ENCODE measurements at places on chromosomes 4 and X.

DNA sequence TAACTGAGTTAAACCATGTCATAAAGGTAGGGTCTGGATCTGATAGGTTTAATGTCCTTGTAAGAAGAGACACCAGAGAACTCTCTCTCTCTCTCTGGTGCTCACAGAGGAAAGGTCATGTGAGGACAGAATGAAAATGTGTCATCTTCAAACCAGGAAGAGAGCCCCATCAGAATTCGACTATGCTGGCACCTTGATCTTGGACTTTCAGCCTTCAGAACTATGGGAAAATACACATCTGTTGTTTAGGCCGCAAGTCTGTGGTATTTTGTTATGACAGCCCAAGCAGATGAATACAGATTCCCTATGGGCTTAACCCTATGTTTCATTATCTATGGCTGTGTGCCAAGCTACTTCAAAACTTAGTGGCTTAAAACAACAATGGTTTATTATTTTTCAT is 105.5 kb upstream of the DDIT4L start:
- DNase-seq: no peak

DNA sequence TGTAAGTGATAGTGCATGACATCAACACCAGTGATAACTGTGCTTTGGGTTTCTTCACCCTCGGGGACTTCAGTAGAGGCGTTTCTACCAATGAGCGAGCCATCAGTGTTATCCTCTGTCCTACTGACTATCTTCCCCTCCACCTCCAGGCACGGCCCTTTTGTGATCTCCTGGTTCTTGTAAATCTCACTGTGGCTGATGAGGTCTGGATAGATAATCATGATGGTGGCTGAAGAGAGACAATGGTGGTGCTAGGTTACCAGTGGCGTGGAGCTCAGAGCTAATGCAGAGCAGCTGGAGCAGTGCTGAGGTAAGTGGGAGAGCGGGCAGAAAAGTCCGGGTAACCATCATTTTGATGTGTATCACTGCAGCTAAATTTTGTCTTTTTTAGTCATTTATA is 816.6 kb downstream of the GLUD2 start:
- no peak for DNase-seq

DNA sequence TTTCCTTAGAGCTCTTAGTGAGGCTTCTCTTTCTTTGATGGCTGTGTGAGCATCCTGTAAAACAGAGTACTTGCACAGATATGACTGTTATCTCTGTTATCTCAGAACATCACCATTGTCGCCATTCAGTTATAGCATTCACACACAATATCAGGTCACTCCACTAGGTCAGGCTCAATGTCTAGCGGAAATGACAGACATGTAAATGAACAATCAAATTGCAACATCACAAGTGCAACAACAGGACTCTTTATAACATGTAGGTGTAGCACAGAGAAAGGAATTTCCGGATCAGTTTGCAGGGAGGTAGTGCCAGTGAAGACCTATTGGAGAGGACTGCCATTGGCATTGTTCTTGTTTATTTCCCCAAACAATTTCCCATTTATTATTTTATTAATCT is 43.2 kb upstream of the IGSF1 start:
- no peak for DNase-seq

DNA sequence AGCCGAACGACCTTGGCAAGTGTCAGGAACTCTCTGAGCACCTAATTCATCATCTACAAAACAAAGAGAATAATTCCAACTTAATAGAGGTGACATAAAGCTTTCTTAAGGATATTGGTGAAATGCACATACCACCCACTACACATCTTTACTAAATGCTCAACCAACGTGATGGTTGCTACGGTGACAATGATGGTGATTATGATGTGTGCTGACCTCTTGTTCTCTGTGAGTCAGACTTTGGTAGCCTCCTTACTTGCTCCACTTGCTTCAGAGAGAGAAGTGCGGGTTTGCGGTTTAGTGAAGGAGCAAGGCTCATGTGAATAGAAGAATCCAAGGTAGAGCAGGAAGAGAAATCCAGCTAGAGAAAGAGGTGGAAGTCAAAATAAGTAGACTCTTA is 52.8 kb upstream of the CLNK start:
- DNase-seq: no peak

DNA sequence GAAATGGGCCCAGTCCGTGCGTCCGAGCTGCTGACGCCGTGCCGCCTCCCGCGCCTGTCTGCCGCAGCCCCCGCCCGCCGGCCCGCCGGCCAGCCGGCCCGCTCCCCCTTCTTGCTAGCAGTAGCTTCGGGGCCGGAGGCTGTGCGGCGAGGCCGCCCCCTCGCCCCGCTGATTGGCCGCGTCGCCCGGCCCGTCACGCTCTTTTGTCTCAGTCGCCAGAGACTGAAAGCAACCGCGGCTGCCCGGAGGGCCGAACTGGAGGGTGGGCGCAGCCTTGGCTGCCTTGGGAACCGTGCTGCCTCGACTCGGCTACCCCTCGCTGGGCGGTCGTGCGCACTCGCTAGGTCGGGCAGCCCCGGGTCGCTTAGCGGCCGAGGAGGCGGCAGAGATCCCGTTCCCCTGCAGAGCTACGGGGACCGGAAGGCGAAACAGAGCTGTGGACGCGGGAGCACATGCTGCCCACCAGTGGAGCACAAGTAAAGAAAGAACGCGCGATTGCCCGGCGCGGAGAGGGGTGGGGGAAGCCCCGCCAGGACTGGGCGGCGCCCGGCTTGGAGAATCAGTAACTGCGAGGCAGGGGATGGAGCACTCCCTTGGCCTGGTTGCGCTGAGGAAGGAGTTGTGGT is at the start of gene ZCCHC18:
TSS of gene ZCCHC18 (plus strand) at position 198 of the 626 bp plus-strand sequence. CDS start 1,589 bp downstream, outside the sequence.
- peak; percentile 11 for DNase-seq

- peak; percentile 74 for DNase-seq
These were observed 4.6 kb upstream of the MAD2L1 start for GRCh38 chr4:120071192-120071795.

- no peak for DNase-seq
These were observed 115.0 kb downstream of the TRIML1 start for GRCh38 chr4:188254211-188254610.

DNA sequence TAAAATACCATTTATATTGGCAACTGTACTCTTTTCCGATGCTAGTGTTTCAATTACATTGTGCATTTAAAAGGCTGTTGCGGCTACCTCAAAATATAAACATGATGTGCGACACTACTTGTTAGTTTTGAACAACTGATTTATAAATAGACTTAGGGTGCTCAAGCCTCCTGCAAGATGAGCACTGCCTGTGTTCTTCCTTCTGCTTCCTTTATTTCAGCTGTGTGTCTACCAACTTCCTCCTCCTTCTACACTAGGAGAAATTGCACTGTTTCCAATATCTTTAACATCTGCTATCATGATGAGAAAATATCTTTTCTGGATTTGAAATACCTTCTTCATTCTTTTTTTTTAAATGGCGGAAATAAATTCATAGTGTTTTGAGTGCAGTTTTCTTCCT is 24.0 kb downstream of the TET2 start:
- DNase-seq: no peak

GRCh38 chr4:24928708-24929107 is 15.9 kb upstream of the CCDC149 start:
- no peak for DNase-seq

- no peak for DNase-seq
These were observed 11.3 kb downstream of the YTHDC1 start for GRCh38 chr4:68338625-68339024.

- no peak for DNase-seq
These were observed 204.7 kb downstream of the PACRGL start for GRCh38 chr4:20904966-20905365.

GRCh38 chrX:17788439-17788838 is 51.1 kb downstream of the SCML1 start:
- no peak for DNase-seq

DNA sequence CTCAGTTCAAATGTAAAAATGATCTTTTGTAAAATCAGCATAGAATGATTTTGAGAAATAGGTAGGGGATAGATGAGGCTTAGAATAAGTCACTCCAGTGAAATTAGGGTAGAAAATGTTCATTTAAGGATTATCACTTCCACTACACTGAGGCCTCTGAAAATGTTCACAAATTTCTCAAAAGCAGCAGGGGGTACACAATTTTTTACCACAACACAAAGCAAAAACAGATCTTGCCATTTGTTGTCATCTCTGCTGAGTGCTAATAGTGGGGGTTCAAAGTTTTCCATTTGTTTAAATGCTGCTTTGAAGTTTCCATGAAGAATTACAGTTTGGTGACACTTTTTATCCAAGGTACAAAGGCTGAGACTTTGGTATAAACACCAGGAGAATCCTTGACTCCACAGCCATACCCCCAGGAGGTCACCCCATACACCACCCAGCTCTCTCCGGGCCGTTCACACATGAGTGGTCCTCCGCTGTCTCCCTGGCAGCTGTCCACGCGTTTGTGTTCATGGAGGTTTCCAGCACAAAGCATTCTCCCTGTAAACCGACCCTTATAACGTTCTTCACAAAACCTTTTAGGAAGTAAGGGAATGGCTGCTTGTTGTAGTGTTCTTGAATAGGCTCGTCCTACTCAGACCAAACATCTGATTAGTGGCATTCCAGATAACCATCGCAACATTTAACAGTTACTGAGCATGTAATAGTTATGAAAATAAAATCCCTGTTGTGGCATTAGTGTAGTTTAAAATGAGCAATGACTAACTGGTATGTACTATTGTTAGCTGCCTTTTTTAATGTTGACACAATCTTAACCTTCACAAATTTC is 71.0 kb downstream of the PRSS12 start:
- no peak for DNase-seq

DNA sequence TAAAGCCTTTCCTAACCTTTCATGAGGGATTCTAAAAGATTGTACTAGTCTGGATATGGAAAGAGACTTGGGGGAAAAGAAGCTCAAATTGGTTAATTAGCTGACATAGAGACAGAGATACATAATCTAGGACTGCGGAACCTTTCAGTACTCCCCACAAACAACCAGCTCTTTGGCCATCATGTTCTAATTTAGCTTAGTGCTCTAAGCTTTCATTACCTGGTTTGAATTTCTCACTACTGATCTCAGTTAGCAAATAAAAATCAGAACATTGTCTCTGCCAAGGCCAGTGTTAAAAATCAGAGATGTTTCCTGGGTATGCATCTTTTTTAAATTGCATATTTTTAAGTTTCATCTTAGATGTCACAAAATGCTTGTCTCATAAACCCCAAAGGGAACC is 254.4 kb downstream of the GLUD2 start:
- DNase-seq: no peak

GRCh38 chr4:161856711-161857326 is 307.0 kb downstream of the FSTL5 start:
- no peak for DNase-seq

DNA sequence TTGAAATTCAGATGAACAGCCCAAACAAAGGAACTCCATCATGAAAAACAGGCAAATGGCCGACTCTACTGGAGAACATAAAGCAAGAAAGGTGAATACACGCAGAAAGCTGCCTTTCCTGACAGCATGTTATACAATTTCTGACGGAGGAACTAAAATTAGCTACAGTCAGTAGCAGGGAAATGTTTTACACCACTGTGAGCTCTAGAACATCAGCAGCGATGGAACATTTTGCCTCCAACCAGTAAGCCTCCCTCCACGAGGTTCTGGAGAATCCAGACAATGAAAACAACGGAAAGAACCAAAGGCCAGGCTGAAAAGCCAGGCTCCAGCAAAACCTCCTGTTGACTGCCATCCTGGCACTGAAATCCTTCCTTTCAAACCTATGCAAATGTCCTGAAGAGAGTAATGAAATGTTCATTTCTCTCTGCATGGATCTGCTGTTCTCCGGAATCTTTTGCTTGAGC is 78.9 kb downstream of the IRF2 start:
- peak; percentile 15 for DNase-seq

DNA sequence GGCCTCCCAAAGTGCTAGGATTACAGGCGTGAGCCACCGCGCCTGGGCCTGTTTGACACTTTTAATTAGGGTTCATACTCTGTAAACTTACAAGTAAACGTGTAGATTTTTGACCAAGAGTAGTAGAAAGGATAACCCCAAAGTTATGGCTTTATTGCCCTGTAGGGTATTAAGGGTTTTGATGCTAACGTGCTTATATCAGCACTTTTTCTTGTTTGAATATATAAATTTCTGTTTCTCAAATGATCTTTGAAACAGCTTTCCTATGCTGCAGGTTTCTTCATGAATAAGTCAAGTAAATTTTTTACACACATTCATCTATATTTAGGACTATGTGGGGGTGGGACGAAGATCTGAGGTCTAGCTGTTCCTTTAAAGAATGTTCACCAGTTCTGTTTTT is 29.3 kb upstream of the REPS2 start:
- no peak for DNase-seq

DNA sequence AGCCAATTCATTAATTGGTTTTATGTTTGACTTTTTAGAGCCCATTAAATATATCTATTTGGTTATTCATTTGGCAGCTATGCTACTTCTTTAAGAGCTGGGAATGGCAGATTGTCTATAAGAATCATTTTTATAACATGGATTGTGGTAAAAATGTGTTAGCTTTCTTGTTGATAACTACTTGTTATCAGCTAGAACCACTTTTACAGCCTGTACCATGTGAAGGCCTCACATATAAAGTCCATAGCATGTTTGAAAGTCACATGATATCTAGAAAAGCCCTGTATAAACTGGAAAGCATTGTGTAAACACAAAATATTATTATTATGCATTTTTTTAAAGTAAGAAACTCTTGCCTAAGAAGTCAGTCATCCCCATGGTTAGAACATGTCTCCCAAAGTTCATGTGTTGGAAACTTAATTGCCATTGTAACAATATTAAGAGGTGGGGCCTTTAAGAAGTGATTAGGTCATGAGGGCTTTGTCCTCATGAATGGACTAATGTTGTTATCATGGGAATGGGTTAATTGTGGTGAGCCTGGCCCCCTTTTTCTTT is 110.9 kb upstream of the BMP2K start:
- no peak for DNase-seq

Data from caudate nucleus (tissue), 63 donors.